GM23338 (cell line): ENCODE measurements at places on chromosomes 3 and 15.

DNA sequence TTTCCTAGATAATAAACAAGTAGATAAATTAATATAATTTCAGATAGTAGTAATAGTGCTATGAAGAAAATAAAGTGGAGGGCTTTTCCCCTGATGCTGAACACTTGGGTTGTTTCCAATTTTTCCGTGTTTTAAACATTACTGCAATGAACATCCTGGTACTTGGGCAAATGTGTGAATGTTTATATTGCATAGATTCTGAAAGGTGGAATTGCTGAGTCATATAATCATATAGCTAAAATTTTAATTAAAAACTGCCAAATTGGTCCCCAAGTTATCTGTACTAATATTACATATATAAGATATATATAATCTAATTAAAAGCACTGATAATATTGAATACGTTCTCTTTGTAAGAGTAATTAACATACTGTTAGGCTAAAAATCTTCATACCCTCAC is 10.0 kb downstream of the PPP2R3A start:
- H3K27me3 ChIP-seq: no peaks in the 10 kb centered on the region
- H3K4me3 ChIP-seq: no peak overlapping the region
- no peak for DNase-seq
- no peak overlapping the region for H3K27ac ChIP-seq
- H3K4me1 ChIP-seq: peaks cover 24% of the 10 kb centered on the region

- H3K4me1 ChIP-seq: no peaks in the 10 kb centered on the region
- H3K4me3 ChIP-seq: no peak overlapping the region
- DNase-seq: no peak
- no peak overlapping the region; the same call in 1 of the 2 replicates for H3K27ac ChIP-seq
- no peaks in the 10 kb centered on the region for H3K27me3 ChIP-seq
Measured at GRCh38 chr3:150483226-150483625, 63.1 kb downstream of the SERP1 start.

DNA sequence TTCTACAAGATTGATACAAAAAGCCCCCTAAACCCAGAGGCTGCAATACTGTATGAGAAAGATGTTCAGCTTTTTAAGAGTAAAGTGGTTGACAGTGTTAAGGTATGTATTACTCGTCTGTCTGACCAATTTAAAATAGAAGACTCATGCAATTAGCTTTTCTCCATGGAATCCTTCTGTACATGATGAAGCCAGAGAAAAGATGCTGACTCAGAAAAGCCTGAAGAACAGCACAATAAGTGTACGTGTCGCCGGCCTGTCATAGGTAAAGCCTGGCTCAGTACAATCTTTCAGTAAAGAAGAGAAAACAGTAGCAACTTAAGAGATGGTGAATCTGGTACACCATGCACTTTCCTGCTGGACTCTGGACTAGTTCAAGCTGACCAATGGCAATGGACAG is 16.4 kb downstream of the NEK4 start:
- no peak for DNase-seq
- peaks cover 31% of the 10 kb centered on the region for H3K36me3 ChIP-seq
- no peak overlapping the region for H3K4me3 ChIP-seq
- no peak overlapping the region for H3K27ac ChIP-seq
- no peaks in the 10 kb centered on the region for H3K4me1 ChIP-seq

GRCh38 chr3:20316238-20316637 is 130.2 kb upstream of the SGO1 start:
- H3K27me3 ChIP-seq: no peaks in the 10 kb centered on the region
- H3K36me3 ChIP-seq: no peaks in the 10 kb centered on the region
- H3K27ac ChIP-seq: no peak overlapping the region
- DNase-seq: no peak

- DNase-seq: no peak
- no peak overlapping the region for H3K4me3 ChIP-seq
- no peaks in the 10 kb centered on the region for H3K36me3 ChIP-seq
- no peak overlapping the region for H3K27ac ChIP-seq
Measured at GRCh38 chr15:70435369-70435768, 328.0 kb downstream of the UACA start.

- H3K27ac ChIP-seq: no peak overlapping the region
- no peak for DNase-seq
- H3K27me3 ChIP-seq: no peaks in the 10 kb centered on the region
- no peaks in the 10 kb centered on the region for H3K4me1 ChIP-seq
- H3K4me3 ChIP-seq: no peak overlapping the region
Measured at GRCh38 chr15:69712991-69713390, 260.4 kb downstream of the RPLP1 start.

- no peak overlapping the region for H3K4me3 ChIP-seq
- no peaks in the 10 kb centered on the region for H3K4me1 ChIP-seq
- DNase-seq: no peak
- H3K36me3 ChIP-seq: peaks cover 11% of the 10 kb centered on the region; the same call in 1 of the 2 replicates
Measured at GRCh38 chr15:42163947-42164550, 7.6 kb upstream of the PLA2G4F start.

DNA sequence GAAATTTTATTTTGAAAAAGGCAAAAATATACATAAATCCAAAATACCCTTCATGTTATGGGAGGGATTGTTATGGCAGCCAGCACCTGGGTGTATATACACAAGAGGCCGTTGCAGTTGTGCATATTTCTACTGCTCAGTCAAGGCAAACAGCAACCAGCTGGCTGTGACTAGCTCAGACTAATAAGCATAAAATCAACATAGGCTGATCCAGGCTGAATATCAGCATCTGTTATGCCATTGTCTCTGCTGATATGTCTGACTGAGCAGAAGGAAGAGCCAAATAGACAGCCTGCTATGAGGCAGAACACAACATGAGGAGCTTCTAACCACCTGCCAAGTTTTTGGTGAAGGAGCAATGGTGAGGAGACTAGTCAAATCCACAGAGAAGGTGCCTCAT is 457.5 kb upstream of the ALCAM start:
- no peaks in the 10 kb centered on the region; the same call in 1 of the 2 replicates for H3K4me1 ChIP-seq
- H3K27me3 ChIP-seq: no peaks in the 10 kb centered on the region
- no peak for DNase-seq
- H3K27ac ChIP-seq: no peak overlapping the region

DNA sequence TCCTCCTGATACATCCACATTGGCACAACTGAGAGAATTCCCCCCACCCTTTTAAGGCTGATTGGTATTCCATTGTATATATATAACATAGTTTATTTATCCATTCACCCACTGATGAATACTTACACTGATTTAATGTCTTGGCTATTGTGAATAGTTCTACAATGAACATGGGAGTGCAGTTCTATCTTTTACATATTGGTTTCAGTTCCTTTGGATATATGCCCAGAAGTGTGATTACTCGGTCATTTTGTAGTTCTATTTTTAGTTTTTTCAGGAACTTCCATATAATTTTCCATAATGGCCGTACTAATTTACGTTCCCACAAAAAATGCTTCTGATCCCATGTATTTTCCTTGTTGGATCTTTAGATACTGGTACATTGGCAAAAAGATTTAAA is 135.3 kb downstream of the FMN1 start:
- no peak overlapping the region for H3K27ac ChIP-seq
- no peak for DNase-seq

DNA sequence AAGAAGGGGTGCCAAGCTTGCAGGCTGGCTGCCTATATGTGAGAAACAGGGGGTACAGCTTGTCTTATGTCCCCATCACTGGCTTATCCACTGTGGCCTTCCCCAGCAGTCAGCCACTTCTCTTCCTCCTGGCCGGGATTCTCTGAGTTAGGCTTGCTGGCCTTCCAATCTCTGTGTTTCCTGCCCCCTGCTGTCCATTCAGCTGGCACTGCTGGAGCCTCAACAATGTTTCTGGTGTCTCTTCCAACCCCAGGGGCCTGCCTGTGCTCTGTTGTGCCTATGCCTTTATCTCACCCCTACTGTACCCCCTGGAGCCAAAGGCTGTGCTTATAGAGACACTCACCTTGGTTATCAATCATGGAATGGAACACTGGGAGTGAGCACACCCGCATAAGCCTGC is 36.5 kb downstream of the ANAPC13 start:
- no peaks in the 10 kb centered on the region for H3K4me1 ChIP-seq
- no peaks in the 10 kb centered on the region; the same call in 1 of the 2 replicates for H3K36me3 ChIP-seq
- DNase-seq: peak; percentile 82
- H3K4me3 ChIP-seq: no peak overlapping the region
- no peaks in the 10 kb centered on the region for H3K27me3 ChIP-seq

GRCh38 chr3:101966226-101966625 is 116.9 kb downstream of the NFKBIZ start:
- no peaks in the 10 kb centered on the region for H3K36me3 ChIP-seq
- H3K27me3 ChIP-seq: no peaks in the 10 kb centered on the region
- DNase-seq: no peak
- no peak overlapping the region for H3K4me3 ChIP-seq

- peaks cover 4% of the 10 kb centered on the region; the same call in 1 of the 2 replicates for H3K4me1 ChIP-seq
- no peaks in the 10 kb centered on the region for H3K27me3 ChIP-seq
- DNase-seq: no peak
Measured at GRCh38 chr3:46349484-46350261, 4.2 kb upstream of the CCR2 start.

GRCh38 chr15:60932051-60932915 is 296.8 kb downstream of the RORA start:
- peak; percentile 24 for DNase-seq
- H3K27me3 ChIP-seq: no peaks in the 10 kb centered on the region
- no peak overlapping the region for H3K27ac ChIP-seq

- H3K27me3 ChIP-seq: no peaks in the 10 kb centered on the region
- no peak overlapping the region for H3K27ac ChIP-seq
- H3K4me3 ChIP-seq: no peak overlapping the region
Measured at GRCh38 chr15:76584868-76585575, 248.4 kb downstream of the ISL2 start.

GRCh38 chr3:24678421-24678865 is 183.8 kb upstream of the THRB start:
- H3K4me3 ChIP-seq: no peak overlapping the region
- no peak for DNase-seq
- no peaks in the 10 kb centered on the region for H3K4me1 ChIP-seq
- no peaks in the 10 kb centered on the region for H3K36me3 ChIP-seq
- H3K27ac ChIP-seq: no peak overlapping the region

- H3K27ac ChIP-seq: no peak overlapping the region
- H3K36me3 ChIP-seq: no peaks in the 10 kb centered on the region
- no peaks in the 10 kb centered on the region for H3K27me3 ChIP-seq
- peaks cover 3% of the 10 kb centered on the region for H3K4me1 ChIP-seq
Measured at GRCh38 chr3:195047536-195047935, 223.4 kb downstream of the XXYLT1 start.

GRCh38 chr3:179425075-179425474 is 26.2 kb downstream of the GNB4 start:
- H3K4me3 ChIP-seq: no peak overlapping the region
- no peaks in the 10 kb centered on the region for H3K36me3 ChIP-seq
- no peak overlapping the region for H3K27ac ChIP-seq
- no peaks in the 10 kb centered on the region for H3K4me1 ChIP-seq
- no peaks in the 10 kb centered on the region for H3K27me3 ChIP-seq

DNA sequence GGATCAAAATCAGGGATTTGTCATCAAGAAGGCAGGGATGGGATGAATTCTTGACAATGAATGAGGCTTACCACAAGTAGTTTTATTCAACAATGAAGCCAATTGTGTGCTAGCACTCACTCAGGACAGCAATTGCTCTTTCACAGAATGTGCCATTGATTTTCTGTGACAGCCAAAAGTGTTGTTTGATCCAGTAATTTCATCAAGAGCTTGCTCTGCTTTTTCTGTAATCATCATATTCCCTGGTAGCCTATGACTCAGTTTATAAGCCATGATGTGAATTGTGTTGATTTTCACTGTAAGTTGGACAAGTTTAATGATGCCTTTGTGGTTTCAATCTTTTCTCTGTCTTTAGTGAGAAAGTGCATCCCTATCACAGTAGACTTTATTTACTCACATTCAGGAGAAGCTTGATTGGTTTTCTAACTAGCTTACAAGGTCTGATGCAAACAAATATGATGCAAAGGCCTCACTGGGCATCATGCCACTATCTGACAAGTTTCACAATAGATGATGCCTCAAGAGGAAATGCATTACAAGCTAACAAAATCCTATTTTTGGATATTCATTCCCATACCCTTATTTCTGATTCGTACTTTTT is 13.6 kb upstream of the CSRNP1 start:
- H3K27me3 ChIP-seq: no peaks in the 10 kb centered on the region
- no peaks in the 10 kb centered on the region for H3K4me1 ChIP-seq
- no peak overlapping the region for H3K4me3 ChIP-seq
- H3K36me3 ChIP-seq: no peaks in the 10 kb centered on the region
- DNase-seq: no peak

DNA sequence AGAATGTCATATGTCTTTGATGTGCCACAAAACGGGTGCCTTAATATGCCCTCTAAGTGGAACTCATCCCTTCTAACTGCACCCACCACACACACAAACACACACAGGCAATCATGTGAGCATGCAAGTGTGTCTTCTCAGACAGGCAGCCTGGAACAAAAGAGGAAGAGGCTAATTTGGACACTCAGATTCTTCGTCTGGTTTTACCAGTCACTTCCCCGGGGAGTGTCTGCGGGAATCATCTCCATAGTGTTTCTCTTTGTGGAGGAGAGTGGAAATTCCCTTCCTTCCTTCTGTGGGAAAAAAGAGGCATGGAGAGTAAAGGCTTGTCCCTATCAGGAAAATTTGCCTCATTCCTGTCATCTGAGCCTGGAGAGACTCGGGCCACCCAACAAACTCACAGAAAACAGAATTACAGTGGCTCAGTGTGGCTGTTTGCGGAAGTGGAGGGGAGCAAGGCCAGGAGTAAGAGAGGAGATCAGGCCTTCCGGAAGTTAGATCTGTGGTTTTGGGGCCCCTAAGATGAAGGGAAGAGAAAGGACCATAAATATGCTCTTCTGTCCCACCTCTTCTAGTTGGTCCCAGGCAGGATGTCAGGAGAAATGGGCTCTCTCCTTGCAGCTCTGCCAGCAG is 212.6 kb upstream of the SEMA6D start:
- H3K27me3 ChIP-seq: no peaks in the 10 kb centered on the region
- no peak overlapping the region for H3K27ac ChIP-seq
- DNase-seq: no peak
- H3K4me3 ChIP-seq: no peak overlapping the region
- H3K36me3 ChIP-seq: no peaks in the 10 kb centered on the region
- no peaks in the 10 kb centered on the region for H3K4me1 ChIP-seq

- H3K36me3 ChIP-seq: no peaks in the 10 kb centered on the region
- no peak overlapping the region for H3K27ac ChIP-seq
- no peak overlapping the region for H3K4me3 ChIP-seq
Measured at GRCh38 chr3:16928386-16929132, 43.8 kb downstream of the PLCL2 start.
